CD8-positive, alpha-beta T cell (primary cell): ENCODE measurements at places on chromosomes 2 and 18.

DNA sequence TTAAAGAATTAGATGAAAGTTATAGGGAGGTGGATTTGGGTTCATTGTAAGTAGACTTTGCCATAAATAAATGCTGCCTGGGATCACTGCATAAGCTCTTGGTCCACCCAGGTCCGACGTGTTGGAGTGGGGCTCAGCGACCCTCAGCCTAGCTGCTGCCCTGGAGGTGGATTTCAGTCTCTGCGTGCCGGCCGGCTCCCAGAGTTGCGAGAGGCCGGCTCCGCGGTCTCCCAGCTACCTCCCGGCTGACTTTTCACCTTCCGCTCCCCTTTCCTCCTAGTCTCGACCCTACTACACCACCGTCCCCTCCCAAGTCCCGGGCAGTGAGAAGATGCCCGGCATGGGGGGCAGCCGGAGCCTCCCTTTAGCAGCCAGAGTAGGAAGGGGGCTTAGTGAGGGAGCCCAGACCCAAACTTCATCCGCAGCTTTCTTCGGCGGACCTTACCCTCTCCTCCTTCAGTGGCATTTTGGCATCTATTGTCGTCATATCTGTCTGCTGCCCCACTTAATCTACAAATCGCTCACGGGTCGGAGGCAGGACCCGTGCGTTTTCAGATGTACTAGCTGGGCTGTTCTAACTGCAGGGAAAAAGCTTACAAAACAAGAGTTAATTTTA, 8.1 kb downstream of the EMX1 start:
- DNase-seq = peak; percentile 35

DNA sequence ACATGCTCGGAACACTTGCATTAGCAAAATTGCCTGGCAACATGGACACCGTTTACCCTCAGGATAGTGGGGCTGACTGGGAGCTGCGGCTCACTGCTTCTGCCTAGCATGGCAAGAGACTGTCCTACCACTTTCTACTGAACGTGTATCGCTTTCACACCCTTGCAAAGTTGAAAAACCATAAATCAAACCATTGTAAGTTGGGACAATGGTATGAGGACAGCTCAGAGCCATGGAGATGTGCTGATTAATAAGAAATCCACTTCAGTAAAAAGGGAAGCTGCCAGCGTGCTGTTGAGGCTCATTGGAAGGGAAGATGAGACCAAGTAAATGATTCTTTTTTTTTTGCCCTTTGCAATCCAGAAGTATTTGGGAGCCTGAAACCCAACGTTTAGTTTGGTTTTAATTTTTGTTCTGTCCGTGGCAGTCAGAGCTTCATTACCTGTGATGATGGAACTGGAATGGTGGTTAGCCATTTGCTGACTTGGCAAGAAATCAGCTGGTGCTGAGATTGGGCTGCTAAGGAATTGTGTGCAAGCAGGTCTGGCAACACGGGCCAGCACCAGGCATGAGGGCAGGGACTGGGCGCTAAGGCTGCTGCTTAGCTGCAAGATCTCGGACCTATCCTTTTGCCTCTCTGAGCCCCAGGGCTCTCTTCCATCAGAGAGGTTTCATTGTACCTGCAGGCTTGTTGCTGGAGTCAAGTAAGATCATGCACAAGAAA, 75.5 kb upstream of the HS6ST1 start:
- no peak for DNase-seq

DNA sequence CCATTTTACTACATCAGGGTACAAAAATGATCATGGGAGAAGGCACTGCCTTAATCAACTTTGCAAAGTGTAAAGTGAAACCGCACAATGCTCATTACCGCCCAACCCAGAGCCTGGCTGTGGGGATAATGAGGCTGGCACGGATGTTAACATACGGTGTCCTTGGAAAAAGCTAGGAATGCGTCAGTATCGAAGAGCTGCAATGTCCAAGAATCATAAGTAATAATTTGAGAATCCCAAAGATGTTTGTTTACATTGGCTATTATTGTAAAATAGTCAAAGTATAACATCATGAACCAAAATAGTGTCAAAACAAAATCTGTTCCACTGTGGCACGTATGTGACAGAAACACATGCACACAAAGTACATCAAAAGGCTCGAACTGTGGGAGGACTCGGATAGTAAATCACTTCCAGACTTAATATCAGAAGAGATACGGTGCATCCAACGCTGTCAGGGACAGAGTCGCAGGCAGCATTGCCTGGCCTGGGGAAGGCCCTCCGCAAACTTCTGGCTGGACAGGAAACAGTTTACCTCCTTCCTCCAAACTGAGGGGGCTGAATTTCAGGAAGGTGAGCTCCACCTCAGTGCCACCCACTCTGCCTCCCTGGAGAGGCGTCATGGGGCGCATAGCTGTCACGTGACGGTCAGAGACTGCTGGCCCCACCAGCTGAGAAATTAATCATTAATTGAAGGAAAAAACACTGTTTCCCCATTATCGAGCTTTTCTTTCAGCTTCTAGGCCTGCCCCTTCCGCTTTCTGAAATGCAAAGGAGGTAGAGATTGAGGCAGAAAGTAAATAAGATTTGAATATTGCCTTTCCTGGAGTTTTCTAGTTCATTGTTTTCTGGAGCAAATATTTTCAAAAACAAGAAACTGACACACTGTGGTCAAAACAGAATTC, 1.8 kb upstream of the ID2 start:
- no peak for DNase-seq

- DNase-seq = no peak
Observed at GRCh38 chr2:38442643-38443541, 65.8 kb upstream of the ATL2 start.

- DNase-seq = no peak
Observed at GRCh38 chr2:111940333-111941196, 42.2 kb downstream of the MERTK start.

DNA sequence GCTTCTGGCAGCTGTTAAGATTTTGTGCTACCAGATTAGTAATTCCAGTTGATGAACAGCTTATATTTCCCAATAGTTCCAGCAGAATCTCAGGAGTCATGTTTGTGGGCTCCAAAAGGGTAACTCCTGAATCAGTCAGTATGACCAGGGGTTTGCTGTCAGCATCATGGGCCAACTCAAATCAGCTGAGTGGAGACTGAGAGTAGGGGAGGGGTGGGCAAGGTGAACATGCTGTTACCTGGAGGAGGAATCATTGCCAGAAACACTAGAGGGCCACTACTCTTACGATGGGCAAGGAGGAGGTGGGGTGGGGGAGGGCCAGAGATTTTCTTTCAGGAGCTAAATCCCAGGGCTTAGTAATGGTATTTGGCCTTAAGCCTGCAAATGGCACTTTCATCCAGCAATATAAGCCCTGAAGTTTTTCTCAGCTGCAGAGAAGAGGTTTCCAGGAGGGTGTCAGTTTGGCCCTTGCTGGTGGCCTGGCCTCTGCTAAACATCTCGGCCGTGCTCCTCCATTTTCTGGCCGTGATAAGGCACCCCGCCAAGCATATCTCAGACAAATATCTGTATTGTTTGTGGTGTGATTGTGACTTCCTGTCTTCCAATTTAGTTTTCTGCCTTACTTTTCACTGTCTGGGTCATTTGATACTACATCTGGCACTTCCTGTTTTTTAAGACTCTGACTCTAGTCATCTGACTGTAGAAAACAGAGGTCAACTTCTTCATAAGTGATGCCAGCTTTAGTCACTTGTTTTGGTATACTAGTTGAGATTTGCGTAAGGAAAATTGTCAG, 120.5 kb upstream of the CXCR4 start:
- DNase-seq = peak; percentile 89

- no peak for DNase-seq
Observed at GRCh38 chr18:48544116-48544515, 5.3 kb downstream of the CTIF start.

DNA sequence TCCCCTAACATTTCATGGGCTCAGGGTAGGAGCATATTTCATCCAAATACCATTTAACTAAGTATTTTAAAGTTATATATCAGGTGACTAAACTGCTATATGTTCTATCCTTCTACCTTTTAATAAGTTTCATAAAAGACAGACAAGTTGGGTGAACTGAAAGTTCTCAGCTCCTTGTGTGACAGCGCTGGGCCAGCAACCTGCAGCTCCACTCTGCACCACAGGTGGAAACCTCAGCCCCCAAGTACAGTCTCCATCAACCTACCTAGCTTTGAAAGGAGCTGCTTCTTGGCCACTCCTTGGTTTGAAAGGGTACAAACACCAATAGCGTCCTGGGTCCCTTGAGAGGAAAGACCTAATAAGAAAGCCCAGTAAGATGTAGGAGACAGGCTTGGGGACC, 177.9 kb downstream of the PDE1A start:
- no peak for DNase-seq

DNA sequence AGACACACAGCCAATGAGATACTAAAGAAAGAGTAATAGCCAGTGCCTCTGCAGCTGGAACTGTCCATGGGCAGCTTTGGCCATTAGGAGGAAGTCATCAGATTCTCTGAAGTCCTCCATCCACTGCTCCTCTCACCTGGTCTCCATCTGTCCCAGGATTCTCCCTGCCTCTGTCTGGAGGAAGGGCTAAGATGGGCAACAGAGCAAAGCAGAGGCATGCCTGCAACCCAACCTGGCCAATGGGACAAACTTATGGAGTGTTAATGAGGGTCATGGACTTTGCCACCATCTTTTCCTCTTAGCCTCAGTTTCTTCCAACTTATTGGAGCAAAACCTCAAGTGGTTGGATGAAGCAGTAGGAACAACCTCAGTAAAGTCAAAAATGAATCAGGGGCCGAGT, 91.5 kb upstream of the SIX3 start:
- DNase-seq = no peak

DNA sequence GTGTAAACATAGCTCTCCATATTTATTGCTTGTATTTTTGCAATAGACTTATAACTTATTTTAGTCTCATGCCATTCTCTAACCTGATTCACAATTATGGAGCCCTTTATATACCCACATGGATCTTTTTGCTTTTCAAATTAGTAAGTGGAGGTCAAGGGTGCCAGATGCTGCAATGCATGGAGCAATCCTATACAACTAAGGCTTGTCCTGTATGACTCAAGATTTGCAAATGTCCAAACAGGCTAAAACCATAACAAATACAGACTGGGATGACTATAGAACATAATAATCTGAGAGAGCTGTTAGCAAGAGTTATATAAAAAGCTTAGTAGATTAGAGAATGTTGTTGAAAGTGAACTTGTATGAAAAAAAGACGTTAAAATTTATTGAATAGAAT, 690.4 kb upstream of the NRXN1 start:
- DNase-seq = no peak

DNA sequence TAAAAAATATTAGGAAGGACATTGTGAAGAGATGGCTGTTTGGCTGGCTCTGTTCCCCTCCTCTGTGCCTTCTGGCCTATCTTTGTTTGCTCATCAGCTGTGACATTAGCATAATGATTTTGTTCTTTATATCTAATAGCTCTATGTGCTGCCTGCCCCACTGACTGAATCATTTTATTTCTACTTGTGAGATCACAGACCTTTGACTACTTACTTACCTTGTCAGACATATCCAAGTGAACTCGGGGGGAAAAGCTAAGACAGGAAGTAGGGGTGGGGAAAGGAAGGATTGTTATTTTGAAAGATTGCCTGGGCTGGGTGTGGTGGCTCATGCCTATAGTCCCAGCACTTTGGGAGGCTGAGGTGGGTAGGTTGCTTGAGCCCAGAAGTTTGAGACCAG, 104.2 kb downstream of the ASAP2 start:
- DNase-seq = no peak

- no peak for DNase-seq
Observed at GRCh38 chr18:75530566-75531211, 103.2 kb upstream of the SMIM21 start.
